ENCODE measurements at places on chromosomes 11 and 22.
A peak's percentile ranks its signal among the peaks of the same experiment; 100 is the strongest.

DNA sequence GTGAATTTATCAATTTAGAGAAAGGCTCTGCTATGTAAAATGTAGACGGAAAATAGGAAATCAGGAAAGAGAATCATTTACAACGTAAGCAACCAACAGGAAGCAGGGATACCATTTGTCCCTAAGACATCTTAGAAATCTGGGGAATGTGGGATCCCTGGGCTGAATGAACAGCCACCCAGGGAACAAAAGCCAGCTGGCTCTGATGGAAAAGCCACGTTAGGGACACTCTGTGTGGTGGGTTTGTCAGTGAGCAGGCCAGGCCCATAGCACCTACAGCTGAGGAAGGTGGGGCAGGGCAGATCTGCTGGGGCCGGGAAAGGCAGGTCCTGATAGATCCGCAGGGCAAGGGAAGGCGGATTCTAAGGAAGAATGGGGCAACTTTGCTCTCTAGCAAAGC is 87.1 kb upstream of the CSNK2A3 start:
- no peak overlapping the region for H3K4me3 ChIP-seq
- H3K4me1 ChIP-seq = peaks cover 34% of the 10 kb centered on the region
- H3K27me3 ChIP-seq = no peaks in the 10 kb centered on the region
- H3K36me3 ChIP-seq = no peaks in the 10 kb centered on the region
- DNase-seq = no peak

GRCh38 chr11:32081129-32081641 is 9.7 kb upstream of the RCN1 start:
- H3K27ac ChIP-seq = no peak overlapping the region
- DNase-seq = no peak
- no peaks in the 10 kb centered on the region for H3K4me1 ChIP-seq
- no peaks in the 10 kb centered on the region for H3K36me3 ChIP-seq
- H3K27me3 ChIP-seq = no peaks in the 10 kb centered on the region

DNA sequence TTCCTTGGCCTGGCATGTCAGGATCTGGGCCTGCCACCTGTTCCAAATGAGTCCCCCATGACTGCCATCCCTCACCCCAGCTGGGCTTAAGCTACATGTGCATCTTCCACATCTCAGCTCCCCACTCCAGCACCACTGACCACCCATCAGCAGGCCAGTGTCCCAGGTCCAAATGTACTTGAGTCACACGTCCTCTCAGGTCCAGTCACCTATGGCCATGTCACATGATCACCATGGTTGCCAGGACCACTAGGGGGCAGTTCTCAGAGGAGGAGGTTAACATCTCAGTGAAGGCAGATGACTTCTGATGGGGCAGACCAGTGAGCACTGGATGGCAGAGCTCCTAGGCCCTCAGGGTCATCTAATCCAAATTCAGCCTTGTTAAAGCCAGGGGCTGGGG is 41.9 kb upstream of the WNT11 start:
- no peak overlapping the region for H3K4me3 ChIP-seq
- no peak for DNase-seq
- H3K4me1 ChIP-seq = peaks cover 16% of the 10 kb centered on the region
- no peaks in the 10 kb centered on the region for H3K27me3 ChIP-seq

DNA sequence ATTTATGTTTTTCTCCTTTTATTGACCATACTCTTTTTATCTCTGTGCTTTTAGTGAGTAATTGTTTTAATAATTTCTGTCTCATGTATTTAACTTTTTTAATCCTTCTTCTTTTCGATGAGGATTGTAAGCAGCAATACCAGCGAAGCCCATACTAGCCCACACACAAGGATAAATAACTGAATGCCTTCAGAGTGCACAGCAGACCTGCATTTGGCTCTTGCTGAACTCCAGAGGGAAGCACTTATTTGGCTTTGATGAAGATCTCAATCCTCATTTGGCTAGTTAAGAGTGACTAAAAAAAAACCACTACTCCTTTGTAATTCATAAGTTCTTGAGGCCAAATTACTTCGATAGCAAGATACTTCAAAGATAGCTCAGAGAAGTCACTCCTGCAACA is 293.3 kb downstream of the METTL15 start:
- H3K36me3 ChIP-seq = no peaks in the 10 kb centered on the region
- H3K27me3 ChIP-seq = no peaks in the 10 kb centered on the region
- no peak overlapping the region for H3K4me3 ChIP-seq
- H3K4me1 ChIP-seq = no peaks in the 10 kb centered on the region
- H3K27ac ChIP-seq = no peak overlapping the region
- no peak for DNase-seq

DNA sequence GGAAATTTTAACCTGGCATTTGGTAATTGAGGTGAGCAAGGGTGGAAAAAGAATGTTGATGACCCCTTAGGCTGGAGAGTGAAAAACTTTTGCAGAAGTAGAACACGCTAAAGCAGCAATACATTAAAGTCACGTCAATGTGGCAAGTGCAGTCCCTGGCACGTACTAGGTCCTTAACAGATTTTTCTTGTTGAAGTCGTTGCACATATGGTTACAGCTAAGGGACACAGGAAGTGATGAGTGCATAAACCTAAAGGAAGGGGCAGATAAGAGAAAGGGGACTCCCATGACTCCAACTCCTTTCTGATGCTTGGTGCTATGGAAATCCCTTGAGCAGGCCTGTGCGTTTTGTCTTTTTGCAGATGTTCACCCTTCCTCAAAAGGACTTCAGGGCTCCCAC is 1.2 kb downstream of the ACCS start:
- H3K4me1 ChIP-seq = peaks cover 37% of the 10 kb centered on the region
- peak overlapping the region; percentile 81 for H3K4me3 ChIP-seq
- peak overlapping the region; percentile 96 for H3K27ac ChIP-seq
- peaks cover 21% of the 10 kb centered on the region for H3K36me3 ChIP-seq
- H3K27me3 ChIP-seq = no peaks in the 10 kb centered on the region

- peaks cover 11% of the 10 kb centered on the region for H3K27me3 ChIP-seq
- H3K4me1 ChIP-seq = no peaks in the 10 kb centered on the region
- no peak for DNase-seq
- H3K27ac ChIP-seq = no peak overlapping the region
- no peaks in the 10 kb centered on the region for H3K36me3 ChIP-seq
Observed at GRCh38 chr11:1041149-1041467, 4.6 kb upstream of the MUC6 start.

DNA sequence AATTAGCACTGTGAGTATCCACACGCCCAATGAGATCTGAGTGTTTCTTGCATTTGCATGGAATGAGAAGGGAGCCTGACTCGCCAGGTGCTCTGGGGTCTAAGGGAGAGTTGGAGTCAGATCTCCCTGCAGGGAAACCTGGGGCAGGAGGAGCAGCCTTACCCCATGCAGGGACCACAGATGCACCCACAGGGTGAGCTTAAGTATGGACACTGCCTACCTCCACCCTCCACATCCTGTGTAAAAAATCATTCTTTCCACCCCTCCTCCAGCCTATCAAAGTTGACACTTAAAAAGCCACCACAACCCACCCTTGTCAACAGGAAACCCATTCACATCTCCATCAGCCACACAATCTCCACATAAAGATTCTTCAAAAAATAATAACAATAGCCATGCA is 67.0 kb upstream of the IGLL5 start:
- H3K27ac ChIP-seq = no peak overlapping the region
- DNase-seq = peak; percentile 53
- no peak overlapping the region for H3K4me3 ChIP-seq
- H3K36me3 ChIP-seq = no peaks in the 10 kb centered on the region

GRCh38 chr11:70866834-70867233 is 385.5 kb downstream of the SHANK2 start:
- H3K36me3 ChIP-seq = no peaks in the 10 kb centered on the region
- no peak overlapping the region for H3K4me3 ChIP-seq
- no peak overlapping the region for H3K27ac ChIP-seq
- H3K27me3 ChIP-seq = no peaks in the 10 kb centered on the region

GRCh38 chr22:27866135-27867084 is 52.6 kb downstream of the PITPNB start:
- H3K4me3 ChIP-seq = no peak overlapping the region
- no peaks in the 10 kb centered on the region for H3K27me3 ChIP-seq
- no peaks in the 10 kb centered on the region for H3K36me3 ChIP-seq
- peaks cover 83% of the 10 kb centered on the region for H3K4me1 ChIP-seq
- DNase-seq = no peak

DNA sequence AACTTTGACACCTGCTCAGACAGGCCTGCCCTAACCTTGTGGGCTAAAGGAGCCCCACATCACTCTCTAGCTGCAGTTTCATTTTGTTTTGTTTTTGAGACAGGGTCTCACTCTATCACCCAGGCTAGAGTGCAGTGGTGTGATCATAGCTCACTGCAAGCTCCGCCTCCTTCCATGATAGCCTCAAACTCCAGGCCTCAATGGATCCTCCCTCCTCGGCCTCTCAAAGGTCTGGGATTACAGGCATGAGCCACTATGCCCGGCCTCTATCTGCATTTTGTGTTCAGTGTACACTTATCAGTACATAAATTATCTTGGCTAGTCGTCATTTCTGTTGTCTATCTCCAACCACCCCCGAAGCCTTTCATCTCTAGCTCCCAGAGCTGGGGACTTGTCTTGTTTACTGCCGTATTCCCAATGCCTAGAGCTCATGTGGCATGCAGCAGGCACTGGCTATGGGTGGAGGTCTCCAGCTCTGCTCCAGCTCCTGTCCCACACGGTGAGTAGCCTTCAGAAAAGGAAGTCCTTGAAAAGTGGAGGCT is 22.1 kb upstream of the PEX26 start:
- DNase-seq = no peak
- no peak overlapping the region for H3K4me3 ChIP-seq
- peak overlapping the region; percentile 93 for H3K27ac ChIP-seq
- peaks cover 44% of the 10 kb centered on the region for H3K4me1 ChIP-seq

DNA sequence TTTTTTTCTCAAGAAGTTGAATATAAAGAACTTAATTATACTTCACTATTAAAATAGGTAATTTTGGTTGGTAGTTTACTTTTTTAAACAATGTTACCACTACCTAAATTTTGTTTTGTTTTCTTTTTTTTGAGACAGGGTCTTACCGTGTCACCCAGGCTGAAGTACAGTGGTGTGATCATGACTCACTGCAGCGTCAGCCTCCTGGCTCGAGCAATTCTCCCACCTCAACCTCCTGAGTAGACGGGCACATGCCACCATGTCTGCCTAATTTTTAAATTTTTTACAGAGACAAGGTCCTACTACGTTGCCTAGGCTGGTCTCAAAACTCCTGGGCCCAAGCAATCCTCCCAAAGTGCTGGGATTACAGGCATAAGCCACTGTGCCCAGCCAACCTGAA is 17.6 kb downstream of the SPCS2 start:
- no peak overlapping the region for H3K27ac ChIP-seq
- no peak overlapping the region for H3K4me3 ChIP-seq
- no peak for DNase-seq
- H3K36me3 ChIP-seq = peaks cover 44% of the 10 kb centered on the region

- H3K27ac ChIP-seq = no peak overlapping the region
- no peak for DNase-seq
- H3K27me3 ChIP-seq = no peaks in the 10 kb centered on the region
Observed at GRCh38 chr11:111886844-111887243, 7.5 kb downstream of the CFAP68 start.

DNA sequence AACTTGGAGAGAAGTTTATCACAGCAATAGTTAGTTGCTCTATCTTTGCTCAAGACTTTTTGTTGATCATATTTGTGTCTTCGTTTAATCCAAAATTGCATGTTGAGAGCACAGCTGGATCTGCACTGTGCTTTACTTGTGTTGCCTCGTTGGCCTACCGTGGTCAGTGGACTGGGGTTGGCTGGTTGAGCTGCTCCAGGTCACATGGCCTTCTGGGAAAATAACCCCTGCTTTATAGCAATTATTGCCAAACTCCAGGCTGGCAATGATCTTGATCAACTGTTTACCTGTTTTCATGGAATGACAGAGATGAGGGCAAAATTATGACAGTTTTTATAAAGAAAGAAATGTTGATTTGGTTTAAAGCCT is 5.7 kb upstream of the PLET1 start:
- H3K36me3 ChIP-seq = no peaks in the 10 kb centered on the region
- H3K27ac ChIP-seq = no peak overlapping the region
- no peaks in the 10 kb centered on the region for H3K27me3 ChIP-seq
- H3K4me3 ChIP-seq = no peak overlapping the region
- DNase-seq = no peak

All from esophagus muscularis mucosa (tissue), 4 donors.